Liver (tissue), 10 donors: ENCODE measurements at places on chromosomes 7 and 10. TPM values are rescaled to one million over a fixed set of nuclear protein-coding genes. Genes with fewer than 3 reads are reported as not detected.

The CH25H gene
- 0.08 TPM for total RNA-seq

The OAT gene
- total RNA-seq: 67.8 TPM

The SORCS3 gene
- not detected for total RNA-seq

The GPER1 gene
- 6.7 TPM for total RNA-seq

The CPA2 gene
- total RNA-seq: not detected

The C10orf143 gene
- 0.14 TPM for total RNA-seq

The GTF2IRD2 gene
- 2.3 TPM for total RNA-seq

The MPP7 gene
- 3.1 TPM for total RNA-seq

The LBX1 gene
- total RNA-seq: not detected

The POM121 gene
- 8.5 TPM for total RNA-seq

The SLC16A9 gene
- 9.3 TPM for total RNA-seq

The HMX2 gene
- not detected for total RNA-seq

The FAM3C gene
- 24.3 TPM for total RNA-seq

The SYT15 gene
- 1.8 TPM for total RNA-seq

The ANKRD7 gene
- total RNA-seq: 0.42 TPM

The DYNC1I1 gene
- 0.67 TPM for total RNA-seq

GRCh38 chr10:100980311-100980710, 7.0 kb downstream of the MRPL43 start:
- H3K27ac ChIP-seq: no peak overlapping the region
- H3K4me3 ChIP-seq: no peak overlapping the region
- no peaks in the 10 kb centered on the region for H3K27me3 ChIP-seq
- H3K36me3 ChIP-seq: peaks cover 6% of the 10 kb centered on the region
- peaks cover under 1% of the 10 kb centered on the region for H3K4me1 ChIP-seq

GRCh38 chr7:95710711-95711110, 61.6 kb upstream of the DYNC1I1 start:
- no peaks in the 10 kb centered on the region for H3K4me1 ChIP-seq
- H3K36me3 ChIP-seq: no peaks in the 10 kb centered on the region
- no peak for DNase-seq

GRCh38 chr7:18655912-18656311, 160.4 kb downstream of the HDAC9 start:
- DNase-seq: no peak
- H3K27me3 ChIP-seq: no peaks in the 10 kb centered on the region
- H3K36me3 ChIP-seq: no peaks in the 10 kb centered on the region
- H3K4me3 ChIP-seq: no peak overlapping the region

GRCh38 chr10:75672842-75673241, 241.4 kb downstream of the LRMDA start:
- DNase-seq: no peak
- H3K36me3 ChIP-seq: no peaks in the 10 kb centered on the region
- H3K4me1 ChIP-seq: no peaks in the 10 kb centered on the region
- H3K27me3 ChIP-seq: no peaks in the 10 kb centered on the region
- no peak overlapping the region for H3K27ac ChIP-seq
- no peak overlapping the region for H3K4me3 ChIP-seq

DNA sequence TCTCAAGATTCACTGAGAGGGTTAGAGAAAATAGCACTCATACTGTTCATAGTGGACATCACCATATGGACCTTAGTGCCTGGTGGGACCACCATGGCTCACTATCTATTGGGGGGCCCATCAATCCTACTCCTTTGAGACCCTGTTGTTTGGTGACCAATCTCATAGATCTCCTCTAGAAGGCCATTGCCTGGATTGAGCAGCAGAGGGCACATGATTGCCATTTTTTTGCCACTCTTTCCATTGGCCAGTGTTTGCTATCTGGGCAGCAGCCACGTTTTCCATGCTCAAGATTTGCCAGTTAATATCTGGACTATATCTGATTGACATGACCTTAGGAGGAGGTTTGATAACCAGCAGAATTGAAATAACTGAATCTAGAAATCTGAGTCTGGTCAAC, 244.5 kb downstream of the ITGB1 start:
- DNase-seq: no peak
- no peaks in the 10 kb centered on the region for H3K36me3 ChIP-seq

GRCh38 chr10:132603851-132604533, 66.4 kb downstream of the INPP5A start:
- H3K4me1 ChIP-seq: peaks cover 3% of the 10 kb centered on the region

GRCh38 chr7:74294191-74294998, 5.2 kb downstream of the CLIP2 start:
- no peaks in the 10 kb centered on the region for H3K27me3 ChIP-seq
- no peak overlapping the region for H3K4me3 ChIP-seq
- peaks cover 20% of the 10 kb centered on the region for H3K4me1 ChIP-seq
- H3K36me3 ChIP-seq: no peaks in the 10 kb centered on the region
- DNase-seq: no peak

DNA sequence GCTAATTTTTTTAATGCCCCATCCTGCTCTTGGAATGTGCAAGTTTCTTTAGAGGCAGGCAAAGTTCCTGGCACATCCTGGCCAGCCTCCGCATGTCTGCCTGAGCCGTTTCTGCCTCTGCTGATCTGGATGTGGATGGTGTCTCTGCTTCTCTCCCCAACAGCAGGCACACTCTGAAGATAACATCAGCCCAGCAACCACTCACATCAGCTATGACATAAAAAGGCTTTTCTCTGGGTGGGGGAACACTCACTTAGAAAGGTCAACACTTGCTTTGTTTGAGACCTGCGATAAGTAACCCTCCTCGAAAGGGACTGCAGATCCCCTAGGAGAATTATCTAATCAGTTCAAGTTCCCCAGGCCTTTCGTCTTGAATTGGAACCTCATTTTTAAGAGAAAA, 142.9 kb downstream of the FGFR2 start:
- H3K27ac ChIP-seq: no peak overlapping the region
- H3K36me3 ChIP-seq: no peaks in the 10 kb centered on the region
- H3K4me3 ChIP-seq: no peak overlapping the region
- DNase-seq: no peak
- H3K27me3 ChIP-seq: no peaks in the 10 kb centered on the region

GRCh38 chr7:1562116-1562515, 6.1 kb upstream of the TMEM184A start:
- no peaks in the 10 kb centered on the region for H3K4me1 ChIP-seq
- no peak overlapping the region for H3K4me3 ChIP-seq

DNA sequence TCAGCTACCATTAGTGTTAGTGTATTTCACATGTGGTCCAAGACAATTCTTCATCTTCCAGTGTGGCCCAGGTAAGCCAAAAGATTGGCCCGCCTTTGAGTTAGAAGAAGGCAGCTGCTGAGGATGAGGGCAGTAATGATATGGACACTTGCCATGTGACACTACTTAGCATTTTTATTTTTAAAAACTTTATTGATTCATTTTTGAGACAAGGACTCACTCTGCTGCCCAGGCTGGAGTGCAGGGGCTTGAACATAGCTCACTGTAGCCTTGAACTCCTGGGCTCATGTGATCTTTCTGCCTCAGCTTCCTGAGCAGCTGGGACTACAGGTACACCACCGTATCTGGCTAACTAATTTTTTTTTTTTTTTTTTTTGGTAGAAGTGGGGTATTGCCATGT, 12.3 kb upstream of the ACTR3B start:
- H3K4me3 ChIP-seq: no peak overlapping the region
- DNase-seq: no peak
- H3K36me3 ChIP-seq: no peaks in the 10 kb centered on the region
- H3K4me1 ChIP-seq: no peaks in the 10 kb centered on the region
- H3K27me3 ChIP-seq: no peaks in the 10 kb centered on the region
- no peak overlapping the region for H3K27ac ChIP-seq

DNA sequence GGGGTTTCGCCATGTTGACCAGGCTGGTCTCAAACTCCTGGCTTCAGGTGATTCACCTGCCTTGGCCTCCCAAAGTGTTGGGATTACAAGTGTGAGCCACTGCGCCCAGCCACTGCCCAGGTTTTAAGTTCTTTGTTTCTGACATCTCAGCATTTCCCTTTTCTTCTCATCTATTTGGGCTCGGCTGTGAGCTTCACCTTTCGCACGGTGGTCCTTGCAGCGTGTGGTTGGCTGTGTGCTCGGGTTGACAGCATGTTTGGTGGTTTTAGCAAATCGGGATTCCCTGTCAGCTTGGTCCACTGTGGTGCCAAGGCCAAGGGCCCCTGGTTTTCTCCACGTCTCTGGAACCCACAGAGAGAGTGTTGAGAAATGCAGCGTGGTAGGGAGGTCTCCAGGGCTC, 138.8 kb downstream of the DNAJB6 start:
- H3K4me1 ChIP-seq: no peaks in the 10 kb centered on the region
- H3K36me3 ChIP-seq: no peaks in the 10 kb centered on the region
- DNase-seq: no peak
- peaks cover 3% of the 10 kb centered on the region for H3K27me3 ChIP-seq
- no peak overlapping the region for H3K4me3 ChIP-seq

- peaks cover 2% of the 10 kb centered on the region for H3K4me1 ChIP-seq
- no peak for DNase-seq
- peaks cover 57% of the 10 kb centered on the region for H3K36me3 ChIP-seq
- no peak overlapping the region for H3K27ac ChIP-seq
These were observed 27.6 kb downstream of the ERLIN1 start for GRCh38 chr10:100158044-100158805.

DNA sequence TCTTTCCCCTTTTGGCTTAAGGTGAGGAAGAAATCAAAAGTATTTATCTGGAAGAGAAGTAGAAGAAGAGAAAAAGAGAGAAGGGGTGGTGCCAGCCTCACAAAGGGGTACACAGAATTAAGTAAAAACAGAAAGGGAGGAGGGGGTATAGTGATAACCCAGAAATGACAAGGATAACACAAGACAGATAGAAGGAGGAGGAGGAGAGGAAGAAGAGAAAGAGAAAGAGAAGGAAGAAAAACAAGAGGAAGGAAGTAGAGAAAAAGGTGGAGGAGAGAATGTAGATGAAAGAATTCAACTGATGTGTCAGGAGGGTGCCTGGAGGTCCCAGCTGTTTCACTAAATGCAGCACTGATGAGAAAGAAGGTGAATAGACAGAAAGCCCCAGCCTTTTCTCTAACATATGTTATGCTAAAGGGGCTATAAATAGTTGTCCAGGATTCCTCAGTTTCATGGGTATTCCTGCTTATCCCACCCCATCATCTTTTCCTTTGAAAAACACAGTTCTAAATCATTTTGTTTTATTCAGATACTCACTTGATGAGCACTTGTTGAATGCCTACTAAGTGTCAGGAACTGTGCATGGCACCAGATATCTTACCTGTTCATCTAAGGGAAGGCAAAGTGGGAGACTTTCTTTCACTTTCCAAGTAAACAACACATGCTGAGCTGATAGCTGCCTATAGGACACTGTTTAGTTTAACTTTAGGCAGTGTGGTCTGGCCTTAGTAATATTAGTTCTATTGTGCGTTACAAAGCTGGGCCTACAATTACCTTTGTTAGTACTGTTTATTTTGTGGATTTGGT, 8.0 kb downstream of the SEMA3E start:
- no peak overlapping the region for H3K4me3 ChIP-seq
- no peaks in the 10 kb centered on the region for H3K27me3 ChIP-seq
- DNase-seq: no peak
- no peak overlapping the region for H3K27ac ChIP-seq
- H3K4me1 ChIP-seq: no peaks in the 10 kb centered on the region
- H3K36me3 ChIP-seq: no peaks in the 10 kb centered on the region

GRCh38 chr7:22194658-22195273, 162.2 kb downstream of the RAPGEF5 start:
- H3K27ac ChIP-seq: no peak overlapping the region
- H3K4me1 ChIP-seq: no peaks in the 10 kb centered on the region
- no peak for DNase-seq
- H3K4me3 ChIP-seq: no peak overlapping the region
- peaks cover 14% of the 10 kb centered on the region for H3K36me3 ChIP-seq

DNA sequence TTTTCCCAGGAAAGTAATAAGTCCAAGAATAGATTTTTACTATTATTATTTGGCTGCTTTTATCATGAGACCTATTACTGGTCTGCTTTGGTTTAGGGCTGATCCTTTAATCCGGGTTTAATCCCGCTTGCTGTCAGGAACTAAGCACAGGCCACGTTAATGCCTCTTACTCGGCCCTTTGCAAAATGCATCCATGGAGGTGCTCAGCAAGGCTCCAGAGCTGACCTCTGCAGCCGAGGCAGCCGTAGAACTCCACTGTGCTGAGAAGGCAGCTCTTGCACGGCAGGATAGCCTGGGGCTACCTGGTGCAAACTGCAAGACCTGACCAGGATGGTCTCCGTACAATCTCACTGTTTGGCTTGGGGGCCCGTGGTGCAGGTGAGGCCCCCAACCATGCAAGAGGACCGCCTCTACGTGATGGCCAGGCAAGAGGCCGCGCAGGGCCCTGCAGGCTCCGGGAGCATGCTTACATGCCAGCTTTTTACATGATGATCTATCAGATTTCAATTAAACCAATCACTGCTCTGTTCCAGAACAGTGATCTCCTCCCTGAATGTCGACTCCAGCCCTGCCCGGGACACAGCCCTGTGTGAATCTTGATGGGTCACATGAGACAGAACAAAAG, 10.4 kb upstream of the CALML3 start:
- no peaks in the 10 kb centered on the region for H3K27me3 ChIP-seq
- no peak for DNase-seq
- no peaks in the 10 kb centered on the region for H3K36me3 ChIP-seq
- peaks cover 11% of the 10 kb centered on the region for H3K4me1 ChIP-seq
- no peak overlapping the region for H3K4me3 ChIP-seq

DNA sequence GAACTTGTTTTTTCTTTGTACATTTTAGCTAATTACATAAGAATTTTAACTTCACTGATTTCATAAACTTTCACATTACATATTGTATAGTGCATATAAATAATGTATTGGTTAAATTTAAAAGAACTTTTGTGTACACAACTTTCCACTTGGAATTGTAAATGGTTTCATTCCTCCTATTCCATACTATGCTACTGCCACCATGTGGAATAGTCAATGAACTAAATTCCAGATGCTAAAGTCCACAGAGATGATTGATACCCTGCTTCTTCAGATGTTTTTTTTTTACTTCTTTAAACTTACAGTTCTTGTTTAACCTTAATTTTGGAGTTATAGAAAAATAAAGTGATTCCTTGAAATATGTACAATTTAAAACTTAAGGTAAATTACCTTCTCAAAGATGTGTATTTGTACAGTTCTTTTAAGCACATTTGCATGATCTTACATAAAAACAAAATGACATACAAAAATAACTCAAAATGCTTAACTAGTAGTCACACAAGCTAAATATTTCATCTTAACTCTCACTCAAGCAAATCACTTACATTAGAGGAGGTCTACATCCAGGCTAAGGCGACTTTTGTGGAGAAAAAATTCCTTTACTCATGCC, 247.6 kb upstream of the HGF start:
- H3K4me1 ChIP-seq: no peaks in the 10 kb centered on the region
- H3K4me3 ChIP-seq: no peak overlapping the region
- no peaks in the 10 kb centered on the region for H3K27me3 ChIP-seq
- H3K27ac ChIP-seq: no peak overlapping the region

DNA sequence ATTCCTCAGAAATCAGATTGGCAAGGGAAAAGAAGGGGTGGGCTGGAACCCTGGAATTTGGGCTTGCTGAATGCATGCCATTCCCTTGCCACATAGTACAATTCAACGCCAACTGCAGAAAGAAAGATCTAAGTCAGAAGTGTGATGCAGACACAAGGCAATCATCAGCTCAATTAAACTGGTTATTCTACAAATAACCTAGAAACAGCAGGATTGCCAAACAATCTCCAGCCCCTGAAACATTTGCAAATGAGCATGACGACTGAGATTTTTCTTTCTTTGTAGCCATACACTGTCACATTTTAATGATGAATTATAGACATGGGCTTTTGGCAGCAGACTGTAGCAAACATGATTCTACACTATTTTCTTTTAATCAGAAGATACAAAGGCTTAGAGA, 16.5 kb upstream of the CREB5 start:
- no peak for DNase-seq
- no peak overlapping the region for H3K27ac ChIP-seq
- H3K27me3 ChIP-seq: no peaks in the 10 kb centered on the region
- no peaks in the 10 kb centered on the region for H3K4me1 ChIP-seq
